ENCODE measurements at places on chromosomes 3 and 15.

DNA sequence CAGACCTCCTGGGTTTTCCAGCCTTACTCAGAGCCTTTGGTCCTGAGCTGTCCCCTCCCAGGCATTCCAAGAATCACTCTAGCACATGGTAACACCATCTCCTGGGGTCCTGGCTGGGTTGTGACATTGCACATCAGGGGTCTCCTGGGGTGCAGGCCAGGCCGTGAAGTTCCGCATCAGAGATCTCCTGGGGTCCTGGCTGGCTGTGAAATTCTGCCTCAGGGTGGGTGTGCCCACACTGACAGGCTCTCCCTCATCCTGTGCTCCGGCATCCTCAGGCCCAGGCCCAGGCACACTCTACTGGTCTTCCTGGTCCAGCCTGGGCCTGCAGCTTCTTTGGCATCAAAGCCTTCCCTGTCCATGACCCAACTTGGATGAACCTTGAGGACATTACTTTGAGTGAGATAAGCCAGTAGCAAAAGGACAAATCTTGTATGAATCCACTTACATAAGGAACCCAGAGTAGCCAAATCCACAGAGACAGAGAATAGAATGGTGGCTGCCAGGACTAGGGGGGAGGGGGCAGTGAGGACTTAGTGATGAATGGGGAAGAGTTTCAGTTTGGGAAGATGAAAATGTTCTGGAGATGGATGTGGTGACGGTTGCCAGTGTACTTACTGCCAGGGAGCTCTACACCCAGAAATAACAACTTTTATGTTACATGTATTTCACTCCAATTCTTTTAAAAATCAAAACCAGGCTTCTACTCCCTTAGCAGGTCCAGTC is 49.1 kb upstream of the KLF13 start:
- H3K4me3 ChIP-seq: no peak overlapping the region
- H3K27me3 ChIP-seq: no peaks in the 10 kb centered on the region
- H3K36me3 ChIP-seq: no peaks in the 10 kb centered on the region

DNA sequence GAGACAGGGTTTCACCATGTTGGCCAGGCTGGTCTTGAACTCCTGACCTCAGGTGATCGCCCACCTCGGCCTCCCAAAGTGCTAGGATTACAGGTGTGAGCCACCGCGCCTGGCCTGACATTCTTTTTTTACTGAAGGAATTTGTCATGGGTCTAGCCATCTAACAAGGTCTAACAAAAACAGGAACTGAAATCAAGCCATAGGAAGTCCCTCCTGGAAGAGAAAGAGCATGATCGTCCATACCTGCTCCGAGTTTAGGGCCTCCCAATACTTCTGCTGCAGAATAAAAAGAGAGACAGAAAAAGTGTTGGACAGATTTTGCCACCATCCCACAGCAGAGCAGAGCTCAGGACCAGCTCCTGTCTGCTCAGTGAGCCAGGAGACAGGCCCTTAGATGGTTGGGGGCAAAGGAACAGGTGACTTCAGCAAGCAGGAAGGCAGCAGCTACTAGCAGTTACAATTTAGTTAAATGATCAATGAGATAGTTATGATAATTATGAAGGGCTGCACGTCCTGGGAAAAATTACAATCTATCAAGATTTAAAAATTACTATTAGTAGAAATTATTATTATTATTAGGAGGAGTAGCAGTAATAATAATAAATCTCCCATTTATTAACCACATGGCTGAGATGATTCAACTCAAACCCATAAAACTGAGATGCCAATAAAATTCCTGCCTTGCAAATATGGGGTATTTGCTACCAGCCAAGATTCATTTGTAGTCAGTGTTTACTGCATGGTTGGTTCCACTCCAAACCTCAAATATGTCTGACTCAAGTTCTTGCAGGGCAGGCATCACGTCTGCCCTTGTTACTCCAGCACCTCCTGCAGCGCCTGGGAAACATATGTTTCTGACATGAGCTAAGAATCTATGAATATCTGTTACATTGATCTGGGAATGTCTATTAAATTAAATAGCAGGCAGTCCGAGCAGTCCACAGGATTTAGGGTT is 40.1 kb downstream of the TMEM44 start:
- H3K36me3 ChIP-seq: no peaks in the 10 kb centered on the region
- peaks cover 28% of the 10 kb centered on the region for H3K4me1 ChIP-seq
- H3K27me3 ChIP-seq: no peaks in the 10 kb centered on the region
- DNase-seq: no peak
- no peak overlapping the region for H3K27ac ChIP-seq

DNA sequence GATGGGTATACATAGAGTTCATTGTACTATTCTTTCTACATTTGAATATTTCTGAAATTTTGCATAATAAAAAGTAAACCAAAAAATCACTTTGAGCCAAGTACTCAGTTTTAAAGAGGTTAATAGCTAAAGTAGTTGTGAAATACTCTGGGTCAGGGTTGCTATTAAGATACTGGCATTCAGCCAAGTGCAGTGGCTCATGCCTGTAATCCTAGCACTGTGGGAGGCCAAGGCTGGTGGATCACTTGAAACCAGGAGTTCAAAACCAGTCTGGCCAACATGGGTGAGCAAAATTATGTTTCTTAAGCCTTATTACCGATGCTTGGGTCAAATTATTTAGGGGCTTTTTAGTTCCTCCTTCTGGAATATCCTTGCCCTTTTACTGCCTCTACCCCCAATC is 122.0 kb upstream of the MELTF start:
- DNase-seq: peak; percentile 57
- no peaks in the 10 kb centered on the region for H3K4me1 ChIP-seq
- H3K36me3 ChIP-seq: peaks cover 19% of the 10 kb centered on the region

DNA sequence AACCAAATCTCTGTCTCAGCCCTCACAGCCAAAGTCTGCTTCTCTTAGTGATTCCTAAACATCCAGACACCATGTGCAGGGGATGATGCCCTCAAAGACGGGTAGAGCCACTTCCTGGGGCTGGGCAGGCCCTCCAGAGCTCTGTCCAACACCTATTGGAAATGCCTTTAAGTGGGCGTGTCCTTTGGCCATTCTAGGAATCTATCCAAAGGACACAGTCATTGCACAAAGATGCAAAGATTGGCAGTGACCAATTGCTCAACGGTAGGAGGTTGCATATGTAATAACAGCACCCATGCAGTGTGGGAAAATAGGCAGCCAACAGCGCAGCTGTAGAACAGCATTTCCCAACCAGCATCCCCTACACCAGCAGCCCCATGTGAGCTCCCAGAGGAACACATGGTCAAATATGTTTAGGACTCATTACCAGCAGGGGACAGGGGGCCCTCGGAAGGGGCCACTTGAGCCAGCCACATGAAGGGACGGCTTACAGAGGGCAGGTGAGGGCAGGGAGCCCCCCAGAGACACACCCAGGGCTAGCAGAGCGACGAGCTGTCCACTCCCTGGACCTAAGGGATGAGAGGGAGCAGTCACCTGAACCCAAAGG is 142.8 kb upstream of the IQSEC1 start:
- no peaks in the 10 kb centered on the region for H3K36me3 ChIP-seq
- no peaks in the 10 kb centered on the region for H3K4me1 ChIP-seq
- no peaks in the 10 kb centered on the region for H3K27me3 ChIP-seq
- H3K27ac ChIP-seq: no peak overlapping the region

- H3K27me3 ChIP-seq: no peaks in the 10 kb centered on the region
- H3K36me3 ChIP-seq: no peaks in the 10 kb centered on the region
- H3K27ac ChIP-seq: peak overlapping the region; percentile 36
- H3K4me1 ChIP-seq: peaks cover 50% of the 10 kb centered on the region
- no peak overlapping the region for H3K4me3 ChIP-seq
Observed at GRCh38 chr15:74773731-74774252, 8.1 kb upstream of the CSK start.

GRCh38 chr15:38853608-38854007 is 289.0 kb upstream of the RASGRP1 start:
- no peaks in the 10 kb centered on the region for H3K27me3 ChIP-seq
- H3K27ac ChIP-seq: no peak overlapping the region
- H3K4me3 ChIP-seq: no peak overlapping the region
- H3K36me3 ChIP-seq: no peaks in the 10 kb centered on the region
- no peak for DNase-seq

DNA sequence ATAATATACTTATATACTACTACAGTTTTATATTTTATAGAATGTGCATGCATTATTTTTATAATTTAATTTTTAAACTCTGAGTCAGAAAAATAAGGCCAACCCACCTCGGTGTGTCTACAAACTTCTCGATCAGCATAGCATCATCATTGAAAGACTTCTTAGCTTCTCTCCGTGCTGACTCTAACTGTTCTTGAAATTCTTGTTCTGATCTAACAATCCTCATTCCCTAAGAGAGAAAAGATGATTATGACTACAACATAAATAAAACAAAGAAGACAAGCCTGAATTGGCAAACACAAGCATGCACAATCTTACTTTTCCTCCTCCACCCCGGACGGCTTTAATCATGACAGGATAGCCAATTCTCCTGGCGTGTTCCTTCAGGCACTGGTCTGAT is 28.4 kb downstream of the MCCC1 start:
- H3K4me3 ChIP-seq: no peak overlapping the region
- DNase-seq: no peak
- peaks cover 29% of the 10 kb centered on the region for H3K36me3 ChIP-seq

GRCh38 chr3:194368918-194369317 is 625 bp downstream of the LRRC15 start:
- H3K4me3 ChIP-seq: no peak overlapping the region
- no peak for DNase-seq
- peaks cover 33% of the 10 kb centered on the region for H3K27me3 ChIP-seq
- H3K27ac ChIP-seq: no peak overlapping the region
- H3K36me3 ChIP-seq: no peaks in the 10 kb centered on the region
- H3K4me1 ChIP-seq: no peaks in the 10 kb centered on the region

GRCh38 chr3:41907330-41908073 is 54.4 kb downstream of the ULK4 start:
- H3K27ac ChIP-seq: no peak overlapping the region
- peaks cover 32% of the 10 kb centered on the region for H3K36me3 ChIP-seq
- H3K27me3 ChIP-seq: no peaks in the 10 kb centered on the region
- no peak overlapping the region for H3K4me3 ChIP-seq
- no peak for DNase-seq

GRCh38 chr3:49781415-49782199 is 4.7 kb downstream of the IP6K1 start:
- DNase-seq: no peak
- H3K36me3 ChIP-seq: peaks cover 6% of the 10 kb centered on the region
- no peak overlapping the region for H3K4me3 ChIP-seq
- no peak overlapping the region for H3K27ac ChIP-seq
- no peaks in the 10 kb centered on the region for H3K27me3 ChIP-seq

DNA sequence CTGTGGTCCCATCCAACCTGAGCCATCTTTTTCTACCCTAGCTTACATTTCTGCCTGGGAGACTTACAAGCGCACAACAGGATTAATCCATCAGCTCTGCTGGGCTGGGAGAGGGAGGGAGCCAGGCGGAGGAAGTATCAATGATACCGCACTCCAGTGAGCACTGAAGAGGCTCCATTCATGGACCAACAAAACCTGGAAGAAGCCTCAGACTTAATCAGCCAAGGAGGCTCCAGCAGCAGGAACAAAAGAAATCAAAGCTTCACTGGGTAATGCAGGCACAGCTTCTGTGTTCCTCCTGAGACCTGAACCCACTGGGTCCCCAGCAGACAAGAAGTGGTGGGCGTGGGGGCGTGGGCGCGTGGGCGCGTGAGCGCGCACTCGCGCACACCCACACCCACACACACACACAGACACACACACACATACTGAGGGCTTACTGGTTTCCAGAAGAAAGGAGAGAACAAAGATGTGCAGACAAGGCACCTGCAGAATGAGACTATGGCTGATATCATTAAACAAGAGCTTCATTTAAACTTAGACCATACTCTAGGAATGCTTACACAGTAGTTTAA is 87.0 kb upstream of the BOC start:
- no peaks in the 10 kb centered on the region for H3K36me3 ChIP-seq
- H3K27ac ChIP-seq: no peak overlapping the region
- H3K27me3 ChIP-seq: no peaks in the 10 kb centered on the region

GRCh38 chr3:53493595-53493962 is 832 bp upstream of the CACNA1D start:
- peak overlapping the region; percentile 80 for H3K4me3 ChIP-seq
- H3K4me1 ChIP-seq: peaks cover 25% of the 10 kb centered on the region
- H3K36me3 ChIP-seq: no peaks in the 10 kb centered on the region

DNA sequence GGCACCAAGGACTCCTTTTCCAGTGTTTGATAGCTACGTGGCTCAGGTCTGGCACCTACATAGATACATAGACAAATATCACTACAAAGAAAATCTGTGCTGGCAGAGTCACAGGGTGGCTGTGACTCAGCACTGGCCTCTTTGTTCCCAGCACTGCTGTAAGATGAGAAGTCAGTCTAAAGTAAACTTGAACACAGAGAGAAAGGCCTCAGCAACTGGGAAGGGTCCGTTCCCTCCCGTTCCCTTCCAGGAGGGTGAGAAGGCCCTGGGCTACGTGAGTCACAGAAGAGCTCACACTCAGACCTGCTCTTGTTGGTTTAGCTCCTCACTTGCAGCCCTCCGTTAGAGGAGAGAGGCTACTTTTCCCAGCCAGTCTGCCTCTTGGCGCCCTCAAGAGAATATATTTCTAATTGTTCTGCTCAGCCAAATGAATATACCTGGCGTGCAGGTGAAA is 23.1 kb downstream of the ANXA2 start:
- H3K27ac ChIP-seq: peak overlapping the region; percentile 81
- peaks cover 74% of the 10 kb centered on the region for H3K4me1 ChIP-seq
- peak; percentile 77 for DNase-seq
- H3K27me3 ChIP-seq: no peaks in the 10 kb centered on the region
- H3K36me3 ChIP-seq: peaks cover 44% of the 10 kb centered on the region
- no peak overlapping the region for H3K4me3 ChIP-seq

DNA sequence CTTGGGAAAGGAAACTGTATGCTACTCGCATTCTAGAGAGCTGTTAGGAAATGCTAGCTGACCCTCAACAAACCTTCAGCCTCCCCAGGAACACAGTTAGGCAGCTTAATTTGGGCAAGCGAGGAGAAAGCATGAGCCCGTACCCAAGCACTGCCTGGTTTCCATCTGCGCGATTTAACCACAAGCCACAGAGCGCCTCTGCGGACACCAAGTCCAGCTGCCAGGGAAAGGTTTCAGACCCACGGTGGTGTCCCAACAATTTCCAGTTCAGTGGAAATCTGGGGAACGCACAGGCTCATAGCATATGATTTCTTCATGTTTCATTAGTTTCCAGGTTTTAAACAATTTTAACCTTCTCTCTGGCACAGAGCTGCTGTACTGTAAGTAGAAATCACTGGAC is 617.6 kb downstream of the FHIT start:
- H3K36me3 ChIP-seq: no peaks in the 10 kb centered on the region
- no peak for DNase-seq
- no peaks in the 10 kb centered on the region for H3K27me3 ChIP-seq
- no peaks in the 10 kb centered on the region for H3K4me1 ChIP-seq

DNA sequence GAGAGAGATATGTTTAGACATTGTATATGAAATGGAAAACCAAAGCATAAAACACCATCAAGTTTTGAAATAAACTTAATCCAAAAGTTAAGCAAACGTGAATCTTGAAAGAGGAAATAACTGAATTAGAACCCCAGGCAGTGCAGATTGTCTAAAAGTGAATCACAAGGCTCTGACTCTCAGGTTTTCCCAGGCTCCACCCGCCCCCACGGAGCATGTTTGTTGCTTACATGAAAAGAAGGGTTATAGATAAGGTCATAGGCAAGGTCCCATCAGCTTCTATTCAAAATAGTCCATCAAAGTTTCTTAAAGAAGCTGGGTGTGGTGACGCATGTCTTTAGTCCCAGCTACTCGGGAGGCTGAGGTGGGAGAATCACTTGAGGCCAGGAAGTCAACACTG is 29.0 kb upstream of the SLMAP start:
- DNase-seq: no peak
- H3K4me3 ChIP-seq: no peak overlapping the region
- H3K27me3 ChIP-seq: no peaks in the 10 kb centered on the region
- no peaks in the 10 kb centered on the region for H3K4me1 ChIP-seq
- H3K27ac ChIP-seq: no peak overlapping the region

- no peaks in the 10 kb centered on the region for H3K27me3 ChIP-seq
- no peaks in the 10 kb centered on the region for H3K36me3 ChIP-seq
- H3K4me3 ChIP-seq: no peak overlapping the region
- H3K27ac ChIP-seq: no peak overlapping the region
- peaks cover 29% of the 10 kb centered on the region for H3K4me1 ChIP-seq
Observed at GRCh38 chr15:67021455-67021854, 43.9 kb upstream of the SMAD3 start.
